ENCODE measurements at places on chromosomes 11 and 22. TPM values are rescaled to one million over a fixed set of nuclear protein-coding genes. Genes with fewer than 3 reads are reported as not detected.

Gene CD3G
- 220 TPM for total RNA-seq

GRCh38 chr11:79390477-79390876 is 50.4 kb downstream of the TENM4 start:
- no peaks in the 10 kb centered on the region for H3K4me1 ChIP-seq
- no peak overlapping the region for H3K27ac ChIP-seq
- H3K4me3 ChIP-seq: no peak overlapping the region

Gene MYBPC3
- not detected for total RNA-seq

Gene ISX
- not detected for total RNA-seq

Gene FGF4
- not detected for total RNA-seq

Gene OPCML
- not detected for total RNA-seq

Gene GGT5
- 0.38 TPM for total RNA-seq

- no peak for DNase-seq
- no peak overlapping the region for H3K4me3 ChIP-seq
- no peaks in the 10 kb centered on the region for H3K4me1 ChIP-seq
- H3K27ac ChIP-seq: no peak overlapping the region
- no peaks in the 10 kb centered on the region for H3K27me3 ChIP-seq
Measured at GRCh38 chr11:75105462-75105925, 8.8 kb upstream of the OR2AT4 start.

- no peaks in the 10 kb centered on the region for H3K27me3 ChIP-seq
- H3K4me3 ChIP-seq: no peak overlapping the region
- H3K27ac ChIP-seq: no peak overlapping the region
Measured at GRCh38 chr11:2567026-2567671, 122.3 kb downstream of the KCNQ1 start.

All from naive thymus-derived CD4-positive, alpha-beta T cell (primary cell).